ENCODE measurements at places on chromosomes 1 and 21.

DNA sequence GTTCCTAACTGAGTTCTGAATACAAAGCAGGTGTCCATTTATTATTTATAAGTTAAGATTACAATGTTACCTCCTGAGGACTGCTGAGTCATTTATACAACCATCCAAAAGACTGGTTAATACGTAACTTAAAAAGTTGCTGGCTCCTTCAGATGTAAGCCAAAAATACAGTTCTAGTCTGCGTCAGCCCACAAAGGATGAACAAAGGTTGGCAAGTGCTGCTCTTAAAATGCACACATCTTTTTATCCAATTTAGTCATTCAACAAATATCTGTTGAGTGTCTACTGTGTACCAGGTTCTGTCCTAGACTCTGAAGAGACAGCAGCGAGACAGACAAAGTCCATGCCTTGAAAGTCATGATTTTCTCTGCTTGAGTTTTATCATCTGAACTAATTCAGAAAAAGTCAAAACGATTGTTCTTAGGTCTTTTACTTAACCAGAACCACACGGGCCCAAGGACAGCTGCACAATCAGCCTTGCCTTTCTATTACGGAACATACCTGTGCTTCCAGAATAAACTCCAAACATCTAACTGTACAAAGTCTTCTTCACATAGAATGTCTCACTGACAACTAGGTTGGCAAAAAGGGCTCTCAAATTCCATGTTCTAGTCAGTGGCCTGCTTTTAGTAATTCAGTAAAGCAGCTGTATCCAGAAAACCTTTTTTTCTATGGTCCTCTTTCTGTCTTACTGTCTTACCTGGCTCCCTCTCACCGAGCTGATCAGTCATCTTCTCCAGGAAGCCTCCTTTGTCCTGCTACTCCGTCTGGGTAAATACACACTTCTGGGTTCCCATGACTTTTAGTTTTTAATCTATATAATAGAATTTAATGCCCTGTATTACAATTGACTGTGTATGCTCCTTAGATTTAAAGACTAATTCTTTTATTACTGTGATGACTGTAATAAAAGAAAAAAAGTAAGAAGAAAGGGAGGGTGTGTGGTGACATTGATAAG is 15.5 kb upstream of the CNN3 start:
- DNase-seq: no peak

DNA sequence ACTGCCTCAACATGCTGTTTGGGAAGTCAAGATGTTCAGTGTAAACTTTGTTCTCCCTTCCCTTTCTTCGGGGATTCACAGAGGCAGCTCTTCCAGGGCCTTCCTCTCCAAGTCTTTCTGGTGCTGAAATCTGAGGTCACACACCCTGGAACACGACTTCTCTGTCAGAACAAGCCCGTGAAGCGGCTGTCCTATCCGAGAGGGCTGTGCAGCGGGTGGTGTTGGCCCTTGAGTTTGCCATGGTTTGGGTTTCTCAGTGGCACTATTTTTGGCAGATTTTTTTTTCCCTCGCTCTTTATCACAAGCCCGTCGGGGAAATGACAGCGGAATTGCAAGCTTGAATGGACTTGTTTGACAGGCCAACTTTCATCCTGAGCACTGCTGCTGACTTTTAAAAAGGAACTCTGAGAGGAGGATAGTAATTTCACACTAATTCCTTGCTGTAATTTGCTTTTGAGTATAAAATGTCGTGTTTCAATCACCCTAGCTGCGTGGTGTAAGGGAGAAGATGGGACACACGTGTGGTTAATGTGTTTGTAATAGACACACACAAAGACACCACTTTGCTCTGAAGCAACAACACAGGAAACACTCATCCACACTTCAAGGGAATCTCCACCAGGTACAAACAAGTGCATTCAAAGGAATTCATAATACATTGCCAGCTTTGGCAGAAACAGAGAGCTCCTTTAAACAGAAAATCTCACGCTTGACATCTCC is 60.1 kb upstream of the TARBP1 start:
- DNase-seq: no peak

DNA sequence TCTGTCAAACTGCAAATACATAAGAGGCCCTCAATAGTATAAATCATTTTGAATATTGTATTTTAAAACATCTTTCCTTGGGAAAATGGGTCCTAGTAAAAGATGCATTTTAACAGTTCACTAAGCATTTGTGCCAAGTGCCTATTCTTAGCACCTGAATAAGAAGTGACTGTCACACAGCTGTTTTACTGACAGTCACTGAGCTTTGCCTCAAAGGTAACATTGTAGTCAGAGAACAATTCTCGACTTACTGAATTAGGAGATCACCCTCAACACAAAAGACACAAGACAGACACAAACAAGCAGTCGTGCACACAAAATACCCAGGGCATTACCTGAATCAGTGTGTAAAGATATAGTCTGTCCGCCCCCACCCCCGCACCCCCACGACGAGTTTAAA is 408 bp downstream of the ESRRG start:
- no peak for DNase-seq

- no peak for DNase-seq
Observed at GRCh38 chr1:173267453-173267945, 60.4 kb upstream of the TNFSF4 start.

DNA sequence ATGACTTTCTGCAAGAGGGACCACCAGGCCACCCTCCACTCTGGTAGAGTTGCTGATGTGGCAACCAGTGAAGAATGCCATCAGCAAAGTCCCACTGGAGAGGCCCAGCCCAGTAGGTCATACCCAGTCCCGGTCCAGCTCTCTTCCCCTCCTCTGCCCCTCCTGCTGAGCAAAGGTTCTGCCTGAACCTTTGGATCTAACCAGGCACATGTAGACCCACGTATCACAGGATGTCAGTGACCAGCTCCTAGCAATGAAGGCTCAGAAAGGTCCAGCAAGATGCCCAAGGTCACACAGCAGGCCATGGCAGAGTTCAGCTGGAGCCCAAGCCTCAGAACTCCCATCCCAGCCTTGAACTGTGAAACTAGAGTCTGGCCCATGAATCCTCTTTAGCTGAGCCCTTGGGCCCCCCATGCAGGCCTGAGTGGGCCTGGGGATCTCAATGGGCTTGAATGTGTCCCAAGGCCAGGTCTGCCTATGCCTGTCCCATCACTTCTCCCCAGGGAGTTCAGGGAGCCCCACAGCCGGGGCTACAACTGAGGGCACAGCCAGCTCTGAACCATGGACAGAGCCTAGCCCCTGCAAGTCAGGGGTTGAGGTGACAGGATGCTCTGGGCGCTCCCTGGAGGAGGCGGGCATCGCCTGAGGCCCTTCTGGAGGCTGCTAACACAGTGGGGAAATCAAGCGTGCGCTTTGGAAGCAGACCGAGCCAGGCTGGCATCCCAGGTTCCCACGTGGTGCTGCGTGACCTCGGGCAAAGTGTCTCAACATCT is 21.4 kb upstream of the PADI1 start:
- no peak for DNase-seq

DNA sequence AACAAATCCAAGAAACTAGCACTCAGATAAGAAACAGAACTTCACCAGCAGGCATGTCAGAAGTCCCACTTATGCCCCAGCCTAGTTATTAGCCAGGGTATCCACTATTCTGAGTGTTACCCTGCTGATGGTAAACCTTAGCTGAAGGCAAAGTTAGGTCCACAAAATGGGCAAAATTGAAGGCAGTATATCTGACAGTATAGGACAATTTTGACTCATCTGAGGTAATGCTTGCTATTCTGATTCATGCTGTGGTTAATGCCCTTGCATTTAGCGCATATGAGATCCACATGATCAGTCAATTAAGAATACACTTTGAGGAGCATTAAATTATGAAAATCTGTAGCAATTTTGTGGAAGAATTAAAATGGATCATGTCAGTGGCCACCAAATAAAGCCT is 15.1 kb downstream of the IFI44 start:
- no peak for DNase-seq

- DNase-seq: no peak
Observed at GRCh38 chr1:39657402-39657801, 14.5 kb downstream of the NT5C1A start.
